ENCODE measurements at places on chromosomes 11 and 22.

- no peak for DNase-seq
These were observed 35.6 kb upstream of the GALNT18 start for GRCh38 chr11:11657218-11657955.

- peak; percentile 29 for DNase-seq
These were observed 131.8 kb downstream of the FEZ1 start for GRCh38 chr11:125364121-125364826.

GRCh38 chr11:112881461-112881860 lies 79.8 kb upstream of the NCAM1 start:
- DNase-seq = peak; percentile 62

DNA sequence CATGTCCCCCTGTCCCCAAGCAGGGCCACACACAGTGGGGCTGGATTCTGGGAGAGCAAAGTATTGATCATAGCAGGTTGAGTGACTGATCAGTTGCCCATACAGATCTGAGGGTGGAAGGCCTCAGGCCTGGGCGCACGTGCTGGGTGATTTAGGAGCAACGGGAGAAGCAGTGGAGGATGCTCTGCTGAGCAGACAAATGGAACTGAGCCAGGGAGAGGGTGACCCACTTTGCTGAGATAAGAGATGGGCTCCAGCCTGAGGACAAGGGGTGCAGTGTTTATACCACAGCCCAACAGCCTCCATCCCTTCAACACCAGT lies 15.0 kb downstream of the GNAZ start:
- no peak for DNase-seq

DNA sequence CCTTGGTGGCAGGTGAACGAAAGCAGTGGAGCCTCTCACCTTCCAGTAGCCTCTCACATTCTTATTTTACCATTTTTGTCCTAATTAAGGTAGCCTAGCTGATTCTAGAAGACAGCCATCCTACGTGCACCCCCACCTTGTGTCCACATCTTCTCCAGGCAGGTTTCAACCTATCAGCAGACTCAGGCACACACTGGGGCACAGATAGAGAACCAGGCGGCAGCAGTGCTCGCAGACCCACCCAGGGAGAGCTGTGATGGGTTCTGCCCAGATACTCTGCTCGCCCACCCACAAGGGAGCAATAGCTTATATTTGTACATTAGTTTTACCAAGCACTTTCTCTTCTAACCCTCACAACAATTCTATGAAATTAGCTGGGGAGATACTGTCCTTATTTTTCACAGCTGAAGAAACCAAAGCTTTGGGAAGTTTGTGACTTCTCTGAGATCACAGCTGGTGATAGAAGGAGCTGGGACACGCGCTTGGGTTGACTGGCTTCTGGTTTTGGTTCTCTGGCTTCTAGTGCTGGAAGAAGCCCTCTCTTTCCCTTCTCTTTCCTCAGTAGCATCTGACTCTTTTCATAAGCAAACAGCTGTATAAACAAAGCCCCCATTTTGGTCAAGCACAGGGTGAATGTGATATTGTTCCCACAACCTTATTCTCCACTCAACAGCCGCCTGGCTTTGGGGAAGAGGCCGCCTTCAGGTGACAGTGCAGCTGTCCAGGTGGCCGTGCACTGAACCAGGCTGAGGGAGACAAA lies 36.9 kb downstream of the PPP2R1B start:
- DNase-seq = no peak

DNA sequence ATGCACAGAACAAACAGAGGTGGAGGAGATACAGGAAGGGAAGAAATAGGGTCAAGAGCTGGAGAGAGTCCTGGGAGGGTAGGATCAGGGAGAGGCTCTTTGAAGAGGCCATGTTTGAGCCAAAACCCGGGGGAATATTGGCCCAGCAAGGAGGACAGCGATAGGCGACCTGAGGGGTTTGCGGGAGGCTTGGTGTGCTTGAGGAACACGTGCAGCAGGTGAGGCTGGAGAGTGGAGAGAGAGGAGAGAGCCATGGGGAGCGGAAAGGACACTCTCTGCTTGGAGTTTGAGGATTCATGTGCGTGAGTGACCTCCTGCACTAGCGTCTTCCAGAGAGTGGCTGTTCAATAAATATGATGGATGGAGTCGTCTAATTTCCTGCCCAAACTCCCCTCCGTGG lies 4.7 kb upstream of the B3GAT1 start:
- no peak for DNase-seq

- DNase-seq = no peak
These were observed 14.3 kb downstream of the TCIRG1 start for GRCh38 chr11:68053117-68053516.

DNA sequence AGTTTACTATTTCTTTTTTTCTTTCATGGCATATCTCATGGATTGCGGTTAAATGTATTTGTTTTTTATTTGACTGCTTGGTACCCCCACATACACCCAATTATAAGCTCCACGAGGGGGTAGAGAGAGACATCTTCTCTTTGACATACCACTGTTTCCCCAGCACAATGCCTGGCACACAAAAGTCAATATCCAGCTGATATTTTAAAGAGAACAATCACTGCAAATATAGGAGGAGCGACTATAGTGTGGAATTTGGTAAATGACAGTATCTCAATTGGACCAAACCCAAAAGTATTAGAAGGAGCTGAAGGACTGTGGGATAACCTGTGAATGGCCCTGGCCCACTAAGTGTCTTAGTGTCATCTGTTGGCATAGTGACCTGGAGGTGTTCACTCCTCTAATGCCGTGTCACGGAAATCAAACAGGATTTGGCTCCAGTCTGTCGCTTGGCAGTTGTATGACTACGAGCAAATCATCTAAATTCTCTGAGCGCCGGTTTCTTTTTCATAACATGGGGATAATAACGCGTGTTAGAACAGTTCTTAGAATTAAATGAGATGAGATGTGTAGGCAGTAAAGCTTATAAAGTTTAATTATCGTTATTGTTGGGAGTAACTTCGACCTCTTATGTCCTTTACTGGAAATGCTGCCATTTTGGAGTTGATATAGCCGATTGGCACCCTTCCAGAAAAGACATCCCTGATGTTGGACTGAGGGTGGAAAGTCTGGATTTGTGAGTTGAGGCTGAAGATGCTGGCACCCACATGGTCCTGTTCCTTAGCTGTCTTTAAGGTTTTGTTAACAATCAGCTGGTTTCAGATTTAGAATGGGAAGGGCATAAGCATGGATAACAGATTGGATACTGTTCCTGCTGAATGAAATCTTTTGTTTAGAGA lies 144.5 kb downstream of the DBX1 start:
- DNase-seq = no peak

DNA sequence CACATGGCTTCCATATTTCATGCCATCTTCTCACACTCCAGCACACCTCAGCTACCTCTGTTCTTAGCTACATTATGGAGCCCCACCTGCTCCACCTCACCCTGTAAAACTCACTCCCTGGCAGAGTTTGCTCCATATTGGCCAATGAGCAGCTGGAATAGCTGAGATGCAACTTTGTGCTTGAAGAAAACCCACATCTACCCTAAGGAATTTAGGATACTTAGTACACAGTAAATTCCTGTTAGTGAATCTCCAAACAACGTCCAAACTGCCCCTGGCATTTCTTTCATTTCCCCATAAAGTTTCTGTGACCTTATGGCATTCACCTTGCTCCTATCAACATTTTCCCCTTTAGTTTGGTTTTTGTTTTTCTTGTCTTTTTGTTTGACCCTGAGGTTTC lies 2.2 kb upstream of the VWCE start:
- DNase-seq = peak; percentile 77

GRCh38 chr22:19888131-19888746 lies 33.6 kb upstream of the GNB1L start:
- no peak for DNase-seq

- no peak for DNase-seq
These were observed 23.9 kb upstream of the NECTIN1 start for GRCh38 chr11:119752946-119753345.

Data from AG10803 (cell line).